ENCODE measurements at places on chromosomes 13 and 19. TPM values are rescaled to one million over a fixed set of nuclear protein-coding genes. Genes with fewer than 3 reads are reported as not detected.

GRCh38 chr13:97224544-97225300, 2.6 kb downstream of the MBNL2 start:
- no peak for DNase-seq

GRCh38 chr19:51719251-51719988, 4.4 kb downstream of the HAS1 start:
- no peak for DNase-seq

GRCh38 chr13:72970956-72971355, 87.8 kb upstream of the KLF5 start:
- DNase-seq = no peak

DNA sequence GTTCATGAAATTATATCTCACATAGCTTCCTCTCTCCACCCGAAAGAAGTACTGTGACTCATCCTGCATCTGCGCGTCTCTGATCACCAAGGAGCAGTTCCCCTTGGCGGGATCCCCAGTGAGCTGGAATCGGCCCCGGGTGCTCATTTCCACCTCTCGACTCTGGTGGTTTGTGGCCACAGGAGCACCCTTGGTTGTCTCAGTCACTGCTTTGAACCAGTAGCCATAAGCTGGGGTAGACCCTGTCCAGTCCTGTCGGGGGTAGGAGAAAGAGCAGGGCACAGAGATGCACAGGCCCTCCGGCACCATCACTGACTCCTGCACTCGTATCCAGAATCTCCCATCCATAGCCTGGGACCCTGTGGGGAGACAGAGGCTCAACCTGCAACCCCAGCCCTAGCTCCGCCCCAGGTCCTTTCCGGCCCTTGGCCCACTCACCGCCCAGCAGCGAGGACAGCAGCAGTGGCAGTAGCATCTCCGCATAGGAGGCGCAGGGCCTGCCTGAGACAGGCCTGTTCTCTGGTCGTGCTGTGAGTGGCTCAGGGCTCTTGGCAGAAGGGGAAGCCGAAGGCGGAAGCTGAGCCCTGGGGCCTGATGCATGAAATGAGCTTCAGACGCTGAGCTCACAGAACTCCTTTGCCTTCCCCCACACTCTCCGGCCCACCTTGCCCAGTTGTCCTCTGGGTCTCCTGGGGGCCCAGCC, at the start of gene SIGLEC10:
SIGLEC10 (minus strand) TSS at position 536 of the 703 bp plus-strand sequence; CDS start at position 475, 61 bp downstream.
- no peak for DNase-seq

KLK5 gene
- total RNA-seq = not detected

SCAMP4 gene
- total RNA-seq = 40.3 TPM

GRCh38 chr13:21065686-21066085, 4.3 kb upstream of the LATS2 start:
- DNase-seq = no peak

GRCh38 chr19:3512562-3513228, 6.6 kb downstream of the FZR1 start:
- DNase-seq = no peak

DNA sequence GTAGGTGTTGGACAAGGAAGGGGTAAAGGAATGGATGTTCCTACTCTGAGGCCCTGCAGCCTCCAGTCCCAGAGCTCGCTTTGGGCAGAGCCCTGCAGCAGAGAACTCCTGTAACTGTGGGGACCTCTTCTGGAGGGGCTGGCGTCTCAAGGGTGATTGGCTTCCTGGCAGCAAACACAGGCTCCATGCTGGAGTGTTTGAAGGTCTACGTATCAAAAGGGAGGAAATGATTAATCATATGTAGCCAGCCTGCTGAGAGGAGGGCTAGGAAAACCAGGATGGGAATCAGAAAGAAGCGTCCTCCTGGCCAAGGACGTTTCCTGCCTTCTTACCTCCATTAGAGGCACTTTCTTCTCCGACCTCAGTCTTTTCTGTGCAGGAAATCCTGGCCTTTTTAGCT, 208.5 kb downstream of the TSHZ3 start:
- no peak for DNase-seq

MCF2L gene
- total RNA-seq = 8.6 TPM

- no peak for DNase-seq
Observed at GRCh38 chr19:15113245-15114152, 6.3 kb downstream of the SYDE1 start.

DNA sequence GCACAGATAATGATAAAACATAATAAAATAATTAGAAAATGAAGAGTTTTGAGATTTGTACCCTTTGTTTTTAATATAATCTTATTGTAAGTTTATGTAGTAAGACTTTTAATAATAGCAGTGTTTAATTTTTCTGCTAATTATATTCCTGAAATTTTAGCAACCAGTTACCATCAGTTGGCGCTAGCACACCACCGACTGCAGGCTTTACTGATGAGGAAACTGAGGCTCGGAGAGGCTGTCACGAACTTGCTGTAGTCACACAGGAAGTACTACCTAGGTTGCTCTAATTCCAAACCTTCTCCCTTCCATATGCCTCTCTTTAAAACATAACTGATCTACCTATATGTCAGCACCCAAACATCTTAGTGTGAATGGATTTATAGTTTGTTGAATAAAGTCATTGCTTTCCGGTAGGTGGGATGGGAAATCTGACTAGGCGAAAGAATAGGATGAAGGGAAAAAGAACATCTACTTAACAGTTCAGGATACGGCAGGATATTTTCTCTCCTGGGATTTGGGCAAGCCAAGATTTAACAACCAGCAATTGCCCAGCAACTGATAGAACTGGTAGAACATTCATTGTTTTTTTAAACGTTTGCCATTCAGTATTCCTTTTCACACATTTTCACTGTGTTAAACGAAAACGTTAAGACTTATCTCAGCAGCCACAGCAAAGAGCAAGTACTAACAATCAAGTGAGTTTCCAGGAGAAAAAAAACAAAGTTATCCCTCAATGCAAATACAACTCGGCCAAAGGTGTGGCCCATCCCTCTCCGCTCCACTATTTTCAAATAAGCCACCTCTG, 822 bp upstream of the RFXAP start:
- no peak for DNase-seq

DNA sequence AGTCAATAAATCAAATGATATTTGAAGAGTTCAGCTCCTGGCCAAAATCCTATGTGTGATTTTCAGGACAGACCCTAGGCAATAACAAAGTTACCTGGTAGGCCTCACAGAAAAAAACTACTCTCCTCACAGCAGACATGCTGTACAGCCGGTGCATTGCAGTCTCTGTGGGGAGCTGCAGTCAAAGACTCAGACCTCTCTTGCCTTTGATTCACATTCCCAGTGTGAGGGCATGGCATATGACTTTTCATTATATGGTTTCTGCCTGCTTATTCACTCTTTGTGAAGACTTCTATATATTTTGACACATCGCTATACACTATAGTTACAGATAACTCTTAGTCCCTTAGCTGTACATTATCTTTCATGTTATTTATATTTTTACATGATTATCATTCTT, 2684.3 kb upstream of the PCDH20 start:
- no peak for DNase-seq

Data from activated T-cell treated with anti-CD3 and anti-CD28 coated beads, Interleukin-2, amount 50 U/mL, for 4 hours (primary cell).